ENCODE measurements at places on chromosomes 2 and 18.

DNA sequence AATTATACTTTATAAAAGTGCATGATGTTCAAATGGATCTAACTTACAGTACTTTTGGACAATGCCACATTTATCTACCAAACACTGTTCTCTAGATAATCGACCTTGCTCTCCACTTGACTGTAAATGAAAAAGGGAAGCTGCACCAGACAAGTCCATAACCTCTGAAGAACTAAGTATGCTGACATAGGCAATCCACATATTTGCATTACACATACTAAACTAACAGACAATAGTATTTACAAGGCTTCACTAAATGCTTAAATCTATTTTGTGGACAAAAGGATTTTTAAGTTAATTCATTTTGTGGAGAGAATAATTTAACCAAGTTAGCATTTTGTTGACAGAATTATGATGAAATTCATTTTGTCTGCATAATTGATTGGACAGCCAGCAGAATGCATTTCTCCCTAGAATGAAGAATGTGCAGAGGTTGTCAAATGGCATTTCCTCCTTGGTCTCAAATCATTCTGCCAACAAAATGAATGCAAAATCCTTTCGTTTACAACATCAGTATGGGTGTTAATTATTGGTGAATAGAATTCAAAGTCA is 520.9 kb downstream of the CPS1 start:
- DNase-seq = no peak

- no peak for DNase-seq
These were observed 45.3 kb upstream of the TANC1 start for GRCh38 chr2:158923180-158923594.

- DNase-seq = no peak
These were observed 416.1 kb downstream of the ARHGAP15 start for GRCh38 chr2:143545059-143545948.

- no peak for DNase-seq
These were observed 61.2 kb upstream of the ZCCHC2 start for GRCh38 chr18:62461591-62461990.

DNA sequence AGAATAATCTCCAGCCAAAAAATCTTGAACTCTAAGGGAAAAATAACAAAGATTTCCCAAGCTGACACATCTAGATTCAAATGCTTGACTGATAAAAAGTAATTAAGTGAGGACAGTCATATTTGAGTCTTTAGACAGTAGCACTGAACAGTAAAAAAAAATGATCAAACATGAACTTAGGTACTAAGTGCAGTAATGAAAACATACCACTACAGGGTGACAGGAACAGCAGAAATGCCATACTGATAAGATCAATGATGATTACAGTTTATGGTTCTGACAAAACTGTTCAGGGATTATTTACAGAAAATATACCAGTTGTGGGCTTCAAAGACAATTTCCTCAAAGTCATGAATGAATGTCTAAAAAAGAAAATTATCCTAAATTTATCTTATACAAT is 80.3 kb downstream of the OSBPL1A start:
- no peak for DNase-seq

DNA sequence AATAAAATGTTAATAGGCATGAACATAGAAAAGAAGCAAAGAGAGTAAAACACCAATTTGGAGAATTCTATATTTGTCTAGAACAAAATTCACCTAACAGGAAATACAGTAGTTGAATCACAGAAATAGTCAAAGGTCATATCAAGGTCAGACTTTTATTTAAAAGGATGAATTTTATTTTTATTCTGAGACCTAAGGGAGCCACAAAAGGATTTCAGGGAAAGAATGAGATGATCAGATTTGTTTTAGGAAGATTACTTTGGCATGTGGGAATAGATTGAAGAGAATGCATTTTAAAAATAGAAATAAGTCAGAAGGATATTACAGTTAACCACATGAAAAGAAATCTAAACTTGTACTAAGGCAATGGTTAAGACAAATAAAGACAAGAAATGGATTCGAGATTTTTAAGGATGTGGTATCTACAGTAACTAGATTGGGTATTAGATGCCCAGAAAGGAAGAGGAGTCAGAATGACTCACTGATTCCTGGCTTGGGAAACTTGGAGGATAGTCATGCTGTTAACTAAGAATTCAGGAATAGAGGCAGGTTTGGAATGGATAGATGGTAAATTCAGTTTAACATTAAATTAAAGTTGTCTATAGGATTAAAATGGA is 56.0 kb downstream of the METTL4 start:
- DNase-seq = no peak

- no peak for DNase-seq
These were observed 649.4 kb downstream of the BCL11A start for GRCh38 chr2:59903994-59904544.

DNA sequence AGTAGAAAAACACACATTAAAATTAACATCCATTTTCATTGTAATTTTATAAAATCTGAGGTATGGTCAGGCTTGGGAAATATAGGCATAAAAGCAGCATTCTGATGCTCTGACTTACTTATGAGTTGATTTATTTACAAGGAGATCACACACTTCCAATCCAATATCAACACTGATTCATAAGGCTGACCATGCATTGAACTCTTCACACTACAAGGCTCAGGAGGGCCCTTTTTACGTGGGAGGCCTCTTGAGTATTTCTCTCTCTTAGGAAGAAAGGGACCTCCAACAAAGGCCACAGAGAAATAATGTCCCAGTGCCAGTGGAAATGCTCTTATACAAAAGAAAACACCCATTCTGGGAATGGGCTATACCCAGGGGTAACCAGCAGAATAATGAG is 222.8 kb downstream of the NAPG start:
- no peak for DNase-seq

GRCh38 chr2:57022496-57022895 is 838.7 kb downstream of the CCDC85A start:
- no peak for DNase-seq

DNA sequence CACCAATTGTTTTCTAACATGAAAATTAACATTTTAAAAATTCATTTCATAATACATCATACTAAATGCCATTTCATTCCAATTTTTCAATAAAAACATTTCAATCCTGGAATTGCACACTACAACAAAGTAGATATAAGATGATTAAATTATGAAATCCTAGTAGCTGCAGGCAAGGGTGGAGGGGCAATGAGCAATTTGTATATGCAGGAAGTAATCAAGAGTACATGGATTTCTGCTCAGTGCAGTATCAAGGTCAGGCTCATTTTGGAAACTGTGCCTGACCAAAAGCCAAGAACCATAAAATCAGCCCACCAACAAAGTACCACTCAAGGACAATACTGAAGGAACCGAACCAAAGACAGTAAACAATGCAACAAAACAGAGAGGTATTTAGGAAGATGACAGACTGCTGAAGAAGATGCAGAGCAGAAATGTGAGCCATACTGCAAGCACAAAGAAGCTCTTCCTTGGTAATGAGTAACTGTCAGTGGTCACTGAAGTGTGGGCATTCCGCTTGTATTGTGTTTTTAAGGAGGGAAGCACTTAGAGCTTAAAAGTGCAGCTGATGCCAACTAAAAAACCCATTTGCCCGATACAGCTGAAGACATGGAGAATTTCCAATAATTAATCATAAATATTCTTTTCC is 34.5 kb upstream of the DSEL start:
- no peak for DNase-seq

GRCh38 chr18:58221060-58221725 is 177.2 kb downstream of the NEDD4L start:
- DNase-seq = no peak

- DNase-seq = no peak
These were observed 533.1 kb upstream of the CHAC2 start for GRCh38 chr2:53234548-53234903.

GRCh38 chr2:79994161-79994560 is 310.4 kb downstream of the LRRTM1 start:
- DNase-seq = no peak

- DNase-seq = no peak
These were observed 99.4 kb upstream of the NCK2 start for GRCh38 chr2:105645031-105645937.

DNA sequence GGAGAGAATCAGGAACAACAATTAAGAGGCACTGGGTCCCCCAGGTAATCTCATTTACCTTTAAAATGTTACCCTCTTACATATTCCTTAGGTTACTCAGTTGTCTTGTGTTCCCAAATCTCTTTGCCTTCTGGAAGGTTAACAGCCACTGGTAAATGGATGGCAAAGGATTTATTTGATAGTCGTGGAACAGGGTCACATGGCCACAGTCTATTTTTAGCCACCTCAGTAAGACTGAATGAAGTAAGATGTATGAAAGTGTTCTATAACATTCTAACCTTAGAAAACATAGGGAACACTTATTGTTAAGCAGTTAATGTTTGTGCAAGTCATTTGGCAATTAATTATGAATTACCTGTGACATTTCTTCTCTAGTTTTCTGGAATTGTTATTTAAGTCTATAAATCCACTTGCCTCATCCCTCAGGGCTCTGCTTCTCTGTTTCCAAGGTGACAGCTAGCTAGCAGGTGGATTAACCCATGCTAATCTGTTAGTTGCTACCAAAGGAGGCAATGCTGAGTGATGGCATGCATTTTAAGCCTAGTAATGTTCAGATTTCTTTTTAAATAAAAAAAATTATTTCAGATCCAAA is 211.0 kb downstream of the PIK3C3 start:
- DNase-seq = no peak

DNA sequence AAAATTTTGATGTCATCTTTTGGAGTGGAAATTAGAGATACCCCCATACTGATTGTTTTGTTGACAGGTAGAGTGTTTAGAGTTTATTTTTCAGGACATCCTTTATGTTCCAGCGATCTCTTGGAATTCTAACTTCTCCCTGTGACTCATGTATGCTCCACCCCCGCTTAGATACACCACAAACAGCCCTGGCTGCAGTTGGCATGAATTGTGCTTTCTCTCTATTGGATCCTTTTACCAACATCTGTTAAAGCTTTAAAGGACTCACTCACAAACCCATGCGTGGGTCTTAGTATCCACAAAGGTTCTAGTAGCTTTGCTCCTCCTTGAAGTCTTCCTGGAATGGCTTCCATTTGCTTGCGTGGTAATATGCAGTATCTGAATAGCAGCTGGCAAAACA is 409.5 kb upstream of the POU3F3 start:
- no peak for DNase-seq

DNA sequence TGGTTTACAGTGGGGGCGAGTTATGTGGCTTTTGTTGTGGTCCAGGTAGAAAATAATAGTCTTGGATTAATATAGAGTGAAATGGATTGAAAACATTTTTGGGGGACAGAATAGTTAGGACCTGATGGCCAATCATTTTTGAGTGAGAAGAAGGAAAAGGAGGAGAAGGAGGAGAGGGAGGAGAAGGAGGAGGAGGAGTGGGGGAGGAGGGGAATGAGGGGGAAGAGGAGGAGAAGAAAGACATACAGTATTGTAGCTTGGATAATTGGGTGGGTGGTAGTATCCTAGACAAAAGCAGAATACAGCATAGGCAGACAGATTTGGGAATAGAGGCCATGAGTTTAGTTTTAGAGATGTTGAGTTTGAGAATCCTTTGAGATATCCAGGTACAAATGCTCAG is 101.6 kb downstream of the GATA6 start:
- no peak for DNase-seq

DNA sequence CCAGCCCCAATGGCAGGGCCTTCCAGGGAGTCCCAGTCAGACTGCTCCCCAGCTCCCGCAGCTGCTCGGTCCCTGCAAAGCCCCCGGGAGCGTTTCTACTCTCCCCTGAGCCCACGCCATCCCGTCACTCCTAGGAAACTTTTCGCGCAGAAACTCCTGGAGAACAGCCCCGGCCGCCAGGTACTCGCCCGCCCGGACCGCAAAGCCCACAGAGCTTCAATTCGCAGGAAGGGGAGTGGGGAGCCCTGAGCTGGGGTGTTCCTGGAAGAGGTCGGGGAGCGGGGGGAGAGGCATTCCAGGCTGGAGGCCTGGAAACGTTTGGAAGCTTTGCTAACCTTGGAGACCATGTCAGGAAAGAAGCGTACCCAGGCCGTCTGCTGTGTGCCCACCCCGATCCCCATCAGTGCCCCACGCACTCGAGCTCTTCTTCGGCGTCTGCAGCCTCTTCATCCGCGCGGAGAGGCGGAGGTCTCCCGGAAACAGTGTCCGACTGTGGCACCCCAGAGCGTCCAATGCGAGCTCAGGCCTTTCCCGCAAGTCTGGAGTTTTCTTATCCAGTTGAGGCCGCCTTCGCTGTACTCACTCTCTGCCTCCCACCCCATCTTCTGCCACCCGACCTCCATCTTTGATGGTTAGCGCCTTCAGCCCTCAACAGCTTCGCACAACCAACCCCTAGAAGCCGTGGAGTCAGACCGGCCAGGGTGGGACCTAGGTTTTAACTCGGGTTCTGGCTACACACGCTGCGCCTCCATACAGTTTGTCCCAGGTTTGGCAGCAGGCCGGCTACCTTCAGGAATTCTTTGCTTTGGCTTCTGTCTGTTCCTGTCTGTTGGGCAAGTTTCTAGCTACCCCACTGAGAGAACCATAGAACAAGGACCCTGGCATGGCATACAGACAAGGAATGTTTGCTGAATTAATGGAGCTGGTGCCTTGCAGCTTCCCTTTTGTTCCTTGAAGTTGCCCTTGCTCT is 3.7 kb downstream of the PCGF1 start:
- no peak for DNase-seq

- DNase-seq = no peak
These were observed 29.9 kb upstream of the TRIB2 start for GRCh38 chr2:12686708-12687283.

DNA sequence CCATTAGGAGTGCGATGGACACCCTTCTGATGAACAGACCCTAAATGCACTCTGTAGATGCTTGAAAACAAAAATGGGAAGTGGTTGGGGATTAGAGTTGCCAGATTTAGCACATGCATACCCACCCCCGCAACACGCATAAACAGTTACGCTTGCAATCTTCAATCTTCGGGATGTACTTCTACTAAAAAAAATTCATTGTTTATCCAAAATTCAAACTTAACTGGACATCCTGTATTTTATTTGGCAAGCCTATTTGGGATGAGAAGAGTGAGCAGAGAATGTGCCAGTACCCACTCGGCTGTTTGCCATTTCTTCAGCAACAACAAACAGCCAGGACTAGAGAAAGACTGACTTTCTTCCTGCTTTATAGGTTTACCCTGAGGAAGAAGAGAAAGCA is 18.4 kb downstream of the KIAA2012 start:
- DNase-seq = no peak

Measured in activated CD4-positive, alpha-beta T cell treated with anti-CD3 and anti-CD28 coated beads, Interleukin-2, amount 50 U/mL, for 4 hours (primary cell).